ENCODE measurements at places on chromosomes 12 and 14. TPM values are rescaled to one million over a fixed set of nuclear protein-coding genes. Genes with fewer than 3 reads are reported as not detected.

DNA sequence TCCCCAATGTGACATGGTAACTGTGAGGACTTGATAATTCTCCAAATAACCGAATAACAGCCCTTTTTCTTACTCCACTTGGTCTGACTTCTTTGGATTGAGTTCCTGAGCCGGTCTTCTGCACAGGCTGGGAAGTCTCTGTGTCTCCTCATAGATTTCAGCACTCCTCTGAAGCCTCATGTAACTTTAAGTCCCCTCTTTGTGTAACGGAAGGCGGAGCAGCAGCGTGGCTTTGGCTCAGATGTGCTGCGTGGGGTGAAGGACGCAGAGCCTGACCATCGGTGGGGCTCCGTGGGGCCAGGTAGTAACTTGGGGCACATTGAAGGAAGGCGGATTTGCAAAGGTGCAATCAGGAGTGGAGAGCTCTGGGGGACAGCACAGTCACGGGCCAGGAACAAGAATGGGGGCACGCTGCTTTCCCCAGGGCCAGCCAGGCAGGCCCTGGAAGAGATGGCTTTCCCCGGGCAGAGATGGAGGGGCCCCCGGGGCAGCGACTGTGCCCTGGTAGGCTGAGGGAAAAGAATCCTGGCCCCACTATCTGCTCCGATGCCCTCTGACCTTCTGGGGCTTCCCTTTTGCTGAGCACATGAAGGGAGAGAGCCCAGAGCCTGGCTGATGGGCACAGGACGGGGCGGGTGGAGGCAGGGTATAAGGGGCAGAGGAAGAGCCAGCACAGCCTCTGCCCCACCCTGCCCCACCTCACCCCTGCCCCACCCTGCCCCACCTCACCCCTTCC lies 56.9 kb downstream of the ADGRD1 start:
- DNase-seq = no peak

LMNTD1 gene
- not detected for total RNA-seq

DNA sequence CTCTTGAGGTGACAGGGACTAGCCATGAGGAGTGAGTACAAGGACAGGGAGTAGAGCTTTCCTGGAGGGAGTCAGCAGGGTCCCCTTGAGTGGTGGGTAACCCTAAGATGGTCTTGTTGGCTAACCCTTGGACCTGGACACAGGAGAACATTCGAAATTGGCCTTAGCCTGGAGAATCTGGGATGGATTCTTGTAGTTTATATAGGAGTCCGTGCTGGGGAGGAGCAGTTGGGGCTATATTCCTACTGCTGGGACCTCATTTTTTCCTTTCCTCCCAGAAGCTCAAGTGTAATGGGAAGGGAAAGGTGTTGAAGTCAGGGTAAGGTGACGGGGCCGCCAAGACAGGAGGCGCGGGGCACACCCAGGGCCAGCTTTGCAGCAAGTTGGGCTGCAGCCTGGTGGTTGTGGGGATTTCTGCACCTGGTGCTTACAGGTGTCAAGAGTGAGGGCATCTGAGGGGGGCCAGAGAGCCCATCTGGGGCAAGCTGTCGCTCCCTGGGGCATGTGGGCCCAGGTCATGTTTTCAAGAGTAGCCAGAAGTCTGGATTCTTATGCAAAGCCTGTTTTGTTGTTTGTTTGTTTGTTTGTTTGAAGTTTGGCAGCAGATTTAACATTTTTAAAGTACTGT lies 5.1 kb downstream of the BCL7A start:
- DNase-seq = peak; percentile 14

DNA sequence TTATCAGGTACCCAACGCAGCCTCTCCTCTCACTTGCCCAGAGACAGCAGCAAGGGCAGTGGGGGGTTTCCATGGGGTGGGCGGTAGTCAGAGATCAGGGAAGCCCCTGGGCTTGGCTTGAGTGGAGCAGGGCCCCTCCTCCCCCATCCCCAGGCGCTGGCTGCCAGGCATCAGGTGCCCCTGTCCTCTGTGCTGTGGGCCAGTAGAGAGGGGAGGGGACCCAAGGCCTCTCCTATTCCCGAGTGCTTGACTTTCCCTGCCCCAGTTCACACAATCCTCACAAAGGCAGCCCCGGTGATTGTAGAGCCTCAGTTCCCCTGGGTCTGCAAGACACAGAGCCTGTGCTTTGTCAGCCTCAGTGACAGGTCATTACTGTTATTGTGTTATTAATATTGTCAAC lies 57.7 kb downstream of the MVK start:
- no peak for DNase-seq

DNA sequence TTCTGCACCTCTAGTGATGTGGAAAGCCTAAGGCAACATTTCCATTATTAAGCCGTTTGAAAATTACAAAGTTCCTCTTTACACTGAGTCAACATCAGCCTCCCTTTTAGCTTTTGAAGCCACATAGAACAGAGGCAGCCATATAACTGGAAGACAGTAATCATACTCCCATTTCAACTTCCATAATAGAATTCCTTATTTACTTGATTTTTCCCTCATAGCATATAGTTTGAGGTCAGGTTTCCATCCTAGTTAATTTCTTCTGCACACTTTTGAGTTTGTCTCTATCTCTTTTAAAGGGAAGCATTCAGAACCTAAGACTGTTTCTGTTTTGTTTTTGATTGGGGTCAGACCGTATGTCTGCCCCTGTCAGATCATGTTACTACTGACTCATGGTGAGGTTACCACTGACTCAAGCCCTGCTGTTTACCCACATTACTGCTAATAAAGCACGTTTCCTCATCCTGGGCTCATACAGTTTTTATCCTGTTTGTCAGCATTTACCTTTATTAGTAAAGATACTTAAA lies 161.0 kb downstream of the SLC38A4 start:
- DNase-seq = peak; percentile 33

DNA sequence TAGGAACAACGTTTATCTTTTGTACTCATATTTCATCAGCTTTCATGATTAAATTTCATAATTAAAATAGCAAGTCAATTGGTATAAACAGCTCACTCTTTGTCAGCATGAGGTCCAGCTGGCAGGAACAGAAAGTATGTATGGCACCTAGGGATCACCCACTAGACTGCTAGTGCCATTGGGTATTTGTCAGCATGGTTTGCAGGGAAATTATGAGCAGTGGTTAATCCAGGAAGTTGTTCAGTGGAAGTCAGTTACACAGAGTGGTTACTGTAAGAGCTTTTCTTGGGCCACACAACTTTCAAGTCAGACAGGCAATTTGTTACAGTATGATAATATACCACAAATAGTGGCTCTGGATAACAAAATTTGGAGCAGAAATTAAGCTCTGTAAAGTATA lies 340.3 kb upstream of the RGS6 start:
- peak; percentile 62 for DNase-seq

DNA sequence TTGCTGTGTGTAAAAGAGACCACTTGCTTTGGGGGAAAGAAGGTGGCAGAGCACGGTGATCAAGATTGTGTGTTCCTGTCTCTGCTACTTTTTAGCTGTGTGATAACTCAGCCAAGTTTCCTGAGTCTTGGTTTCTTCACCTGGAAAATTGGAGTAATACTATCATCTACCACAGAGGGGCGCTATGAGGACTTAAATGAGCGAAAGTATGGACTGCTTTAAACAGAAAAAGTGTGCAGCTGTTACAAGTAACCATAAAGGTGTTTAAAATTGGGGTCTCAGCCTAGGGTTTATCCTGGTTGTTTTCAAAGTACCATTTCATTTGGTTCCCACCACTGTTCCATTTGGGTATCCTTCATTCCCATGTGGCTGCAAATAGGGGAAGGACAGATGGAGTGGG lies 65.9 kb upstream of the WSCD2 start:
- no peak for DNase-seq

MSRB3 gene
- total RNA-seq = not detected

- DNase-seq = no peak
Observed at GRCh38 chr14:94330432-94330831, 7.3 kb upstream of the SERPINA6 start.

ADAM21 gene
- 0.32 TPM for total RNA-seq

DNA sequence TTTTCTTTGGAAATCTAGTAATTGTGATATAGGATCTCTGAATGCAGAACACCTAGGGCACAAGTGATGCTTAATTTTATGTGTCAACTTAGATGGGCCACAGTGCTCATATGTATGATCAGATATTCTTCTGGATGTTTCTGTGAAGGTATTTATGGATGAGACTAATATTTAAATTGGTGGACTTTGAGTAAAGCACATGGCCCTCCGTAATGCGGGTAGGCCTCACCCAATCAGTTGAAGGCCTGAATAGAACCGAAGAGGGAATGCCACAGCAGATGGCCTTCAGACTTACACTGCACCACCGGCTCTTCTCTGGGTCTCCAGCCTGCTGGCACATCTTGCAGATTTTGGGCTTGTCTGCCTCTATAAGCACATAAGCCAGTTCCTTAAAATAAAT lies 60.0 kb downstream of the ETV6 start:
- no peak for DNase-seq
